Cortex of kidney (tissue), 1 donor: ENCODE measurements at places on chromosomes 2 and 18.

DNA sequence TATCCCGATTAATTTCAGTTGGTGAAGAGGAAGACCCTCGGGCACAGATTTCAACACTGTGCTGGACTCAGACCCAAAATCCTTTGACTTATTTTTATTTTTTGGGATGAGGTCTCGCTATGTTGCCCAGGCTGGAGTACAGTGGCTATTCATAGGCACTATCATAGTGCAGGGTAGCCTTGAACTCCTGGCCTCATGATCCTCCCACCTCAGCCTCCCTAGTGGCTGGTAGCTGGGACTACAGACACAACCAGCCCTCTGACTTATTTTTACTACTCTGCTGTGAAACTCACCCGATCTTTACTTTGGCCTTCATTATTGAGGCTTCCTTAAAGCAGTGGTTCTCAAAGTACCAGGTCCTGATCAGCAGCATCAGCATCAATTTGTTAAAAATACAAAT lies 18.2 kb upstream of the ADAM17 start:
- DNase-seq: no peak

GRCh38 chr2:45778720-45779171 lies 127.3 kb downstream of the PRKCE start:
- DNase-seq: no peak

GRCh38 chr2:142843731-142844130 lies 33.7 kb upstream of the KYNU start:
- no peak for DNase-seq

GRCh38 chr18:24051031-24051947 lies 36.7 kb downstream of the TTC39C start:
- no peak for DNase-seq

DNA sequence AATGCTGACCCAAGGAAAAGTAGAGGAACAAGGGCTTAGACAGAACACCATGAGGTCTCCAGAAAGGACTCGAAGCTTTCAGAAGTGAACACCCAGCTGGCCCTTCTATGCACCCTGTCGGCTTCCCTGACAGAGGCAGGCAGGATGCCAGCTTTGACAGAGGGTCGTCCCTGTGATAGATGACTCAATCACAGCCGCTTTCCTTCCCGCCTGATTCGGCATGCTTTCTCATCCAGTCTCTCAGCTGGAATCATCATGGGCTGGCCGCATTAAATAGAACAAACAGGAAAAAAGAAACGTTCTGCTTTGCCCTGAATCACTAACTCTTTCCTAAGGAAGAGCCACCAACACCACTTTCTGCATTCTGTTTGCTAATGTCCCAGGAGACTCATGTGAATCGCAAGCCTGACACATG lies 140.3 kb upstream of the RAB12 start:
- DNase-seq: no peak

GRCh38 chr2:55607717-55608116 lies 9.7 kb downstream of the PPP4R3B start:
- no peak for DNase-seq

- no peak for DNase-seq
These were observed 4.5 kb upstream of the MBP start for GRCh38 chr18:77136871-77137665.

DNA sequence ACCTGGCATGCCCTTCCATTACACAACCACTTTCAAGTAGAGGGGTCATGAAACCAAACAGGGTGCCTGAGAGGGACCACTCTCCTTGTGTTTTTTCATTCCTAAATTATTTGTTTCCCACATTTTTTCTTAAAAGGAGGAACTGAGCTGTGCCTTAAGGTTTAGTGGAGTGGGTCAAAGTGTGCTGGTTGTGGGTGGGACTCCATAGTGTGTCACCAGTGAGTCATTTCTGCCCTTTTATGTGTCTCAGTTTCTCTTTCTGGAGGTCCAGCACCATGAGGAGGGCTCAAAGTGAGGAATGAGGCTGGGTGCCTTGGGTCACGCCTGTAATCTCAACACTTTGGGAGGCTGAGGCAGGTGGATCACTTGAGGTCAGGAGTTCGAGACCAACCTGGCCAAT lies 37.8 kb downstream of the COMMD1 start:
- DNase-seq: no peak

GRCh38 chr18:70082430-70082829 lies 123.1 kb downstream of the RTTN start:
- no peak for DNase-seq

GRCh38 chr18:74229005-74229404 lies 62.8 kb downstream of the CYB5A start:
- DNase-seq: no peak

GRCh38 chr18:79195716-79196683 lies 126.8 kb downstream of the ATP9B start:
- DNase-seq: no peak

- DNase-seq: no peak
These were observed 97.2 kb downstream of the PID1 start for GRCh38 chr2:229173825-229174359.

GRCh38 chr2:68747900-68748299 lies 13.3 kb downstream of the ARHGAP25 start:
- DNase-seq: no peak

DNA sequence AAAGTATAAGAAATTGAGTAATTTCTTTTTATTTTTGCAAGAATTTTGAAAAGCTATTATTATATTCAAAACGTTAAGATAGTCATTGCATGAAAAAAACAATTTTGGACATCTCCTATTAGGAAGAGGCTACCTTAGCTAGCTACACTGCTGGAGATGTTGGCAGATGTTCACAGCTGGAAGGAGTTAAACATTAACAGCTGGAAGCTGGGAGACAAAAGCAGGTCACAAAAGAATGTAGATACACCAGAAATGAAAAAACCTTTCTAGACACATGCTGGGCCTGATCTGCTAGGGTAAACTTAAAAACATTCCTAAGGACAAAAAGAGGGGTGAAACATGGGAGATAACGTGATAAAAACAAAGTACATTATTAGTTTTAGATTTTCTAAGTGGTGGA lies 84.4 kb downstream of the SESTD1 start:
- DNase-seq: no peak
